Muscle of back (tissue), 13 donors: ENCODE measurements at places on chromosomes 5 and 9. TPM values are rescaled to one million over a fixed set of nuclear protein-coding genes. Genes with fewer than 3 reads are reported as not detected.
A peak's percentile ranks its signal among the peaks of the same experiment; 100 is the strongest.

The IL9 gene
- polyA plus RNA-seq = not detected

The CYSTM1 gene
- polyA plus RNA-seq = 19.6 TPM

The MEF2C gene
- polyA plus RNA-seq = 802 TPM

The GOLM1 gene
- 54.3 TPM for polyA plus RNA-seq

The GALT gene
- polyA plus RNA-seq = 28.2 TPM

The CER1 gene
- polyA plus RNA-seq = 0.28 TPM

The MTMR12 gene
- polyA plus RNA-seq = 14.0 TPM

The LIX1 gene
- polyA plus RNA-seq = 4.9 TPM

The GARIN3 gene
- not detected for polyA plus RNA-seq

The FOXD1 gene
- 1.5 TPM for polyA plus RNA-seq

The PCDHAC1 gene
- 0.13 TPM for polyA plus RNA-seq

DNA sequence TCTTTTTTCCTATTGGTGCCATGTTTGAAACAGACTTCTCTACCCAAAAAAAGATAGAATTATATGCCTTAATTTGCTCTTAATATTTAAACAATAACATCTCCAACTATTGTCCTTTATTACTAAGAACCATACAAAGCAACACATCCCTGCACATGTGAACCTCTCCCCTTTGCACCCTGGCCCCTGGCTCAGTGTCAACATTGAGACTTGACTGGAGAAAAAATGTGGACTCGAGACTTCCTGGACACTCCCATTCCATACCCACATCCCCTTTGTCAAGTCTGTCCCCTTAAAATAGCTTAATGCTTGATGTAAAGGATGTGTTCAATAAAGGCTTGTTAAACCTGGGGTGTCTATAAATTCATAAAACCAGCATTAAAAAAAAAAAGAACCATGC lies 53.2 kb downstream of the TTC39B start:
- no peak for DNase-seq

- peak; percentile 76 for DNase-seq
Measured at GRCh38 chr5:1552521-1553255, 28.9 kb upstream of the LPCAT1 start.

GRCh38 chr9:113899205-113899604 lies 23.1 kb downstream of the ZNF618 start:
- DNase-seq = no peak

- DNase-seq = no peak
Measured at GRCh38 chr5:6491196-6491918, 42.7 kb downstream of the UBE2QL1 start.

- no peak for DNase-seq
Measured at GRCh38 chr5:23474315-23474714, 33.1 kb upstream of the PRDM9 start.

- DNase-seq = no peak
Measured at GRCh38 chr9:133379153-133380086, 3.3 kb downstream of the STKLD1 start.

DNA sequence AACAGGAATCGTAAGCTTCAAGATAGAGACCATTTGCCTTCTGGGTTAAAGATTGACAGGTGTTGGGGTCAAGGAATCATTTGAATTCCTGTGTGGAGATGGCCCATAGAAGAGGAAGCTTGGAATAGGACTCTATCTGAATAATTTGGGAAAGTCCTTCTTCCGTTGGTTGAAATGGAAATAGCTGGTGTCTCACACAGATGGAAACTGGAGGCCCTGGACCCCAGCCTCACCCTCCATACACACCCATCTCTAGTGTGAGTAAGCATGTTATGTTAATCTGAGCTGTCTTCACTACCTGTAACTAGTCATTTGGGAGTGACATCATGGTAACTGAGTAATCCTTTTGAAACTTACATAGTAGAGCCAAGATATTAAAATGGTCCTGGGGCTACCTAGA lies 184.4 kb downstream of the CD180 start:
- DNase-seq = no peak

DNA sequence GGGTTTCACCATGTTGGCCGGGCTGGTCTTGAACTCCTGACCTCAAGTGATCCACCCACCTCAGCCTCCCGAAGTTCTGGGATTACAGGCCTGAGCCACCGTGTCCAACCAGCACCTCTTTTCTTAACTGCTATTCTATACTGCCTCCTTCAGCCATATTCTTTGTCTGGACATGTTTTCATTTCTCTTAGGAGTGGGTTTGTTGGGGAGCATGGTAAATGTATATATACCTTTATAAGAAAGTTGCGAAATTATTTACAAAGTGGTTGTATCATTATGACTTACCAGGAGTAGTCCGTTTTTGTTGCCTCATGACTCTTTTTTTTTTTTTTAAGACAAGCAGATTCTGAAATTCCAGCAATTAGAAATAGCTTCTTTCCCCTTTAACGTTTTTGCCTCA lies 38.7 kb downstream of the CDC42SE2 start:
- DNase-seq = no peak

GRCh38 chr5:32230356-32231099 lies 56.4 kb upstream of the GOLPH3 start:
- peak; percentile 32 for DNase-seq

DNA sequence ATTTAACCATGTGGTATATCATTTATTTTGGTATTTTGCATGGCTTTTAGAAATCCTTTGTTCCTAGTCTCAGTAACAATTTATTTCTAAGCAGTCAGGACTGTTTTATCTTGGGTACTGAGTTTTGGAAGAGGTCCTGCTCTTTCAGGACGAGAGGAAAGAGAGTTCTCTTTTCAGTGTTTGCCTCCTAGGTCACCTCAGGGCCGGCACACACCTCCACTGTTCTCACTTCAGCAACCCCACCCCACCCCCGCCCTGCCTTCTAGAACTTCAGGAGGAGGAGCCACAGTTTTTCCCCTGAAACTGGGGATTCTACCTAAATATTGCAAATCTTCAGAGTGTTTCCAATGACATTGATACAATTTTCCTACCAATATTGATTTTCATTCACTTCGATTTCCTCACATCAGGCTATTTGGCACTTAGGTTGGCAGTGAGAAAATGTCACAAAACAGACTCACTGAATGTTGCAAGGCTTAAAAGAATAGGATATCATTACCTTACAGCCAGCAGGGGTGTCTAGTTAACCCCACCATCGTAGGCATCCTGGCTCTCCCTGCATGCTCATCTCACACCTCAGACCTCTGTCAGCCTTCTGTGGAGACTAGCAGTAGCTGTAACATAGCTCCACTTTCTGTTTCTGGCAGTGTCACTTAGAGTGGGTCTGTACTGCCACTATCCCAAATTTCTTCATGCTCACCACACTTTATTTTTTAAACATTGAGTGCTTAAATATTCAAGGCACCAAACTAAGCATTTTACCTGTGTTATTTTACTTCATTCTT lies 5.4 kb downstream of the IGIP start:
- no peak for DNase-seq

DNA sequence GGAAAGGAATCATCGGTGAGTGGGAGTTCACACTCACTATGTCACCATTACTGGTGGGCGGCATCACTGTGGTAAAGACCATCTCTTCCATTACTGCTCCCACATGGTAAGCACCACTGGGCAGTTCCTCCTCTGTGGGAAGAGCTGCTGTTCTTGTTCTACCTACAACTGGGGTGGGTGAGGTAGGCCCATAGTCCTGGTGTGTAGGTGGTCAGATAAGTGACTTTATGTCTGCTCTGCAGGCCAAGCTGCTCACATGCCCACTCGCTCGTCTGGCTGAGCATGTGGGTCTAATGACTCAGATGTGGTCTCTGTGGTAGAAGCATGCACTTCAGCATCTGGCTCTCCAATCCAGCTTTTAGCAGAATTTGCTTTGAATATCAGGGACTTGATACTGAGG lies 82.9 kb downstream of the TMEM215 start:
- no peak for DNase-seq

- DNase-seq = no peak
Measured at GRCh38 chr9:518540-518939, 303.9 kb downstream of the DOCK8 start.

DNA sequence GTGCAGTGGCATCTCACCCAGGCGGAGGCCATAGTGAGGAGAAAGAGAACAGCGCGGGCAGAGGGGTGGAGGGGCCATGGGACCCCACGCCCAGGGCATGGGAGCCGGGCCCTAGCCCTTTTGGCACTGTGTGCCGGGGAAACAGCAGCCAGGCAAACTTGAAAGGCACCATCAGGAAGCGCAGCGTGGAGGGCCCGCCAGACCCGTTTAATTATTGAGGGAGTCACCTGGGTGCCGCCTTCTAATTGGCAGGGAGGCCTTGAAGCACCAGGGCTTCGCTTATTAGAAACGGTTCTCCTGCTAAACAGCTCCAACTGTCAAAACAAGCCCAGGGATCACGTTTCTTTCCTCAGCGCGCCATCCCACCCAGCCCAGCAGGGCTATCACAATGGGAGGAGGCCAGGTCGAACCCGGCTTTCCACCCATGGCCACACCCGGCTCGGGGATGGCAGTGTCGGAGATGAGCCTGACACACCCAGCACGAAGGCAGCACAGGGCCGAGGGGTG lies 104.6 kb upstream of the SARDH start:
- DNase-seq = no peak

- DNase-seq = no peak
Measured at GRCh38 chr5:177474846-177475562, 1.6 kb upstream of the DBN1 start.

- no peak for DNase-seq
Measured at GRCh38 chr5:42274913-42275312, 148.3 kb upstream of the GHR start.

DNA sequence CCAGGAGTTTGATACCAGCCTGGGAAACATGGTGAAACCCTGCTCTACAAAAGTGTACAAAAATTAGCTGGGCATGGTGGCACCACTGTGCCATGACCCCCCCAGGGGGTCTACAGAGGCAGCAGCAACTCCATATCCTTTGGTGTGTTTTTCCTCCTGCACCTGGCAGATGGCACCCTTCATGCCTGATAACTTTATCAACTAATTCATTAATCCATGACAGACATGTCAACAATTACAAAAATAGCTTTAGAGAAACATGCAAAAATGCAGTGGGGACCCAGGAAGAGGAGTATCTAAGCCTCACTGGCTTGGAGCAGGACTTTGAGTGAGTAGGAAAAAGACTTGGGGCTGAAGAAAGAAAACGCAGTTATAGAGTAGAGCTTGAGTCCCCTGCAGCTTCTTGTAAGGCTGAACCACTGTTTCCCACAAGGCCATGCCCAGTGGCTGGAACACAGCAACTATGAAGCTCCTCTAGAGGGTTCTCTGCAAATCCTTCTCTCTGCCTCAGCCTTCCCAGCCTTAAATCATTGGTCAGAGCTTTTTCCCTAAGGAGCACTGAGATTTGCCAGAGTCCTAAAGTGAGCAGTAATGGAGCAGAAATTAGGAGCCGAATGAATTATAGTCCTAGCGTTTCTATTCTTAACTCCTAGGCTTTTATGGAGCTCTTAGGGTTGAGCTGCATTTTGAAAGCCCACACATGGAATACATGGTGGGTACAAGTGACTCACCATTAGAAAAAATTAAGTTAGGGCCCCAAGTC lies 25.5 kb upstream of the B4GALT1 start:
- DNase-seq = peak; percentile 48

DNA sequence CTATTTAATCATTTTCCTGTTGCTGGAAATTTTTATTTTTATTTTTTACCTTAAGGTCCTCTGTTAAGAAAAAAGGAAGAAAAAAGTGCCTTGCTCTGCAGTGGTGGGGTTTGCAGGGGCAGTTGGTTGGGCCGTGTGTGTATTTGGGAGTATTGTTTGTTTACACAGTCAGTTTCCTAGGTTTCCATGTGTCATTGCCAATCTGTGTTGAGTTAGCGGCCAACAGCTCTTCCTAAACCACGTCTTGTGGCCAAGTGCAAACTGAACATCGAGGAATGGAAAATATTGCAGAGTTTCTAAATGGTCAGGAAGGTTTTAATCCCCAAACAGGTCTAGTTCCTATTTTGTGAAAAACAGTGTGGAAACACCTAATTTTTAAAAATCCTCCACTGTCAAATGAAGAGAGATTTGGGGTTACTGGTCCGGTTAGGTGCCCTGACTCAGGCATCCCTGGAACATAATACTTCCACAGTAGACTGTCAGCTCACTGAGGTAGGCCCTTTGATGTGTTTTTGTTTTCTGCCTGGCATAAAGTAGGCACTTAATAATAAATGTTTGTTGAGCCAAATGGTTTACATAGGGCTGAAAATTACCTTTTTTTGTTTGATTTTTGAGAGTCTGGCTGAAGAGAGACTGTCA lies 37.0 kb downstream of the MAMDC2 start:
- DNase-seq = peak; percentile 86
